Hepatic stellate cell (primary cell): ENCODE measurements at places on chromosomes 16 and 17.
A peak's percentile ranks its signal among the peaks of the same experiment; 100 is the strongest.

- peak; percentile 80 for DNase-seq
These were observed 82.2 kb downstream of the PLXDC1 start for GRCh38 chr17:39069114-39069756.

DNA sequence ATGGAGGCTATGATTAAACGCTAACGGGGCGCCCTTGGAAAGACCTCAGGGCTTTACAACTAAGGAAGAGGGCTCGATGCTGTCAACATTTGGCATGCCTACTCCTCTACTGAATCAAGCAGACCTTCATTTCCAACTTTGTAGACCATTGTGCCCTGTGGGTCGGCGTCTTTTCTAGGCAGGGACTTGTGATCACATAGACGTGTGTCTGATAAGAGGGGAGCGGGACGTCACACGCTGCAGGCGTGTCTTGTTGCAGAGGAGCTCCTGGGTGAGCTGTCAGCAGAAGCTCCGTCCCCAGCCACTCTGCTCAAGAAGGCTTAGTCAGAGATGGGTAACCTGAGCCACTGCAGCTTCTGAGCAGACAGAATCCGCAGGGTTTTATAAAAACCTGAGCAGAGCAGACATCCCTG lies 2.8 kb downstream of the MAPK8IP3 start:
- DNase-seq: no peak

GRCh38 chr17:11554542-11554941 lies 43.7 kb upstream of the DNAH9 start:
- no peak for DNase-seq

DNA sequence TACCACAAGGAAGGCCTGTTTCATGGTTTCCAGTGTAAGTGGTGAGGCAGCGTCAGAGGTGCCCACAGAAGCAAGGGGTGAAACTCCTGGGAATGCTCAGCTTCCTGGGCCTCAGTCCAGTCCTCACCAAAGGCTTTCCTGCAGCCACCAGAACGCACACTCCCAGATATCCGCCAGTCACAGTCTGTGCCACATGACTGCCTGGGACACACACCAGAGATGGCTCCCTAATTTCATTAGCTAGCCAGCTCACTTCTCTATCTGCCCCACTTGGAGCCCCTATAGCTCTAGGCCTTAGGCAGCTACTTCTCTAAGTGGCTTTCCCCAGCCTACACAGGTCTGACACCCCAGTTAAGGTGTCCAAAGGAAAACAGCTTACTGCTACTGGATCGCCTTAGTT lies 77.0 kb downstream of the CYTH1 start:
- no peak for DNase-seq

- no peak for DNase-seq
These were observed 49.4 kb upstream of the PVALEF start for GRCh38 chr17:81115749-81116464.

GRCh38 chr16:566475-567372 lies at the start of gene NHLRC4:
Gene NHLRC4 (plus strand): TSS chr16:567005. CDS start chr16:568048, 1,043 bp downstream.
- DNase-seq: peak; percentile 87

DNA sequence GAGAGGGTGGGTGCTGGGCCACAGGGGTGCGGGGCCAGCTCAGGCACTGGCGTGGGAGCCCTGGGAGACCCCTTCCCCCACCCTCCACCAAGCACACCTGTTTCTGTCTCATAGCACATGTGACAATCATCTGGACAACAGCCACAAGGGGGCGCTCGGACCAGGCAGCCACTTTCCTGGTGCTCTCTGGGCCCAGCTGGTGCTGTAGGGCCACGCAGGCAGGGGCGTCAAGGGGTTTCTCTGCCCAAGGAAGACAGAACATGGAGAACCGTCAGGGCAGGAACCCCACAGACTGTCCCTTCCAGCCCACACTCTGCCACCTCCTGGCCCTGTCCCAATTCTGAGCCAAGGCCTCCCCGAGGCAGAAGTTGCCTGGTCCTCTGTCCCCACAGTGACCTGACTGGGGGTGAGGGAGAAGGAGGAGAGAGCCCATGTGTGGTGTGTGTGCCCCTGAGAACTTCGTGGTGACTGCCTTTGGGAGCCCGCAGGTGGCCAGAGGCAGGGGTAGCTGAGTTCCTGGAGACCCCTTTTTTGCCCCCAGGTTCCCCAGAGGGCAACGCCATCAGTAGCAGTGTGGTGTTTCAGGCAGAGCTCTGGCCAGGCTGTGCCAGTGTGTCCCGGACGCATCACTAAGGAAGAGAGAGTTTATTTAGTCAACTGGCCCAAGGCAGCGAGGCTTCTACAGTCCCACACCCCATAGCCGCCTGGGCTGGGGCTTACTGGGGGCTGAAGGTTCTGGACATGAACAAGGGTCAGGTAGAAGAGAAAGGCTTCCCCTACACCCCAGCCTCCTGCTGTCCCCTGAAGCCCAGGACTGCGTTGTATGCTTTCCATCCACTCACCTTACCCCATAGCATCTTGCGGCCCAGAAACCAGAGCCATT lies 3.1 kb upstream of the SETD6 start:
- DNase-seq: peak; percentile 59

- no peak for DNase-seq
These were observed 4.0 kb downstream of the C1QBP start for GRCh38 chr17:5434984-5435383.

- no peak for DNase-seq
These were observed 97.0 kb downstream of the WWOX start for GRCh38 chr16:78196502-78196901.

- no peak for DNase-seq
These were observed 99.4 kb downstream of the KCNJ12 start for GRCh38 chr17:21475571-21475970.

- DNase-seq: no peak
These were observed 15.9 kb downstream of the LLGL1 start for GRCh38 chr17:18241229-18241871.

GRCh38 chr17:76048025-76048605 lies 21.0 kb upstream of the EVPL start:
- no peak for DNase-seq

- no peak for DNase-seq
These were observed 100.0 kb downstream of the PARN start for GRCh38 chr16:14530046-14530445.

DNA sequence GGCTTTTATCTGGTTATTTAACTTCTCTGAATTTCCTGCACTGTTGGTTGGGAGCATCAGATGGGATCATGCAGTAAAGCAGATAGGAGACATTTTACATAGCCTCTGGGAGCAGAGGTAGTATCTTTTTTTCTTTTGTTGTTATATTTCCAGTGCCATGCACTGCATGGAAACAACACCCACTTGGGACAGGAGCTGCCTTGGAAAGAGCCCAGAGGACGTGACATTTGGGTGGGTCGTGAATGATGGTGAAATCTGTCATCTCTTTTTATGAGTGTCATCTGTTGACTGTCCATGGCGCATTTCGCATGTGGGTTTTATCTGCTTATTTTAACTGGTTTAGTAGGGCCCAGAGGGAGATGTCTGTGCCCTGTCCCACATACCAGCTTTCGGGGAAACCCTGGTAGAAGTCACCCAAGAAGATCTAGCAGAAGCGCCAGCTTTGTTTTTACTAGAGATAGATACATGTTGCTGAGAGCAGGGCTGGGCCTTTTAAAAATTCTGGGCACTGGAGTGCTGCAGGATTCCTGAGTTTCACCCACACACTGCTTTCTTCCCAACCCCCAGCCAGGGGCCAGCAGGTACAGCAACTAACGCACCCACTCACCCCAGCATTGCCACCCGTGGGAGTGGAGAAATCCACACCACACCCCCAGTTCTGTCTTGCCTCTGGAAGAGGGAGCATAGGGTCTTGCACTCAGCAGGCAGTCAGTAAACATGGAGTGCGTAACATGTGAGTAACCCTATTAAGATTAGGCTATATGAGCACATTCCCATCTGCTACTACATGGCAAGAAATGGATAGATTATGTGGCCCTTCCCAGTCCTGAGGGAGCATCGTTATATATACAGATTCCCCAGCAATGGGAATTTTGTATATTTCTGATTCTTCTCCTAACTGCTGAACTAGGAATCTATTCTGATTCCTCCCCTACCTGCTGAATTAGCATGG lies 8.4 kb upstream of the TERF2 start:
- DNase-seq: no peak

DNA sequence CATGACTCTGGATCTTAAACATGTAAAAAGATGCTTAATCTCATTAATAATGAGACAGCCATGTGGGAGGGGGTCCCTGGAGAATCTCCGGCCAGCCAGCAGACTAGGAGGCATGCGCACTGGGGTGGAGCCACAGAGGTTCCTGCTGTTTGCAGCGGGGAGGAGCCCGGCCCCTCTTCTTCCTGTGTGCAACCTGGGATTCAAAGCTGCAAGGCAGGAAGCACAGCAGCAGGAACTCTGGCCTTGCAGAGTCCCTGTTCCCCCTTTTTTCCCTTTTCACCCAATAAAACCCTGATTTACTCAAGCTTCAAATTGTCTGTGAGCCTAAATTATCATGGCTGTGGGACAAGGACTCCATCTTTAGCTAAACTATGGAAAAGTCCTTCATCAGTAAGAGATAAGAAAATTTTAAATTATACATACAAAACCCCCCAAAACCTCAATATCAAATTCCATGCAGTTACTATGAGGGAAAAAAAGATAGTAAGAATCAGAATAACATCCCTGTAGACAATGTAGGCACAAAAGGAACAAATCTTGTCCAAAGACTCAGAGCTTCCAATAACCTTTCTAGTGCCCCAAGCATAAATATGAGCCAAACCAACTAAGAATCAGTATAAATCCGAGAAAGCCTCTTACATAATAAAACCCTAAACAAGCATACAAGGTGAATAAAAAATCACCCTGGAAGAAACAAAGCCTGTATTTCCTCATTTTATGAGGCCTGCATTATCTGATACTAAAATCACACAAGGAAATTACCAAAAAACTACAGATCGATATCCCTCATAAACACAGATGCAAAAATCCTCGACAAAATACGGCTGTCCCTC lies 12.1 kb downstream of the CFDP1 start:
- DNase-seq: peak; percentile 25

GRCh38 chr16:53588081-53588648 lies 85.2 kb upstream of the AKTIP start:
- no peak for DNase-seq

GRCh38 chr17:37024181-37024637 lies 75.5 kb downstream of the AATF start:
- no peak for DNase-seq

GRCh38 chr16:86509759-86510464 lies 415 bp upstream of the FOXF1 start:
- DNase-seq: peak; percentile 91
